ENCODE measurements at places on chromosomes 4 and X. TPM values are rescaled to one million over a fixed set of nuclear protein-coding genes. Genes with fewer than 3 reads are reported as not detected.

Gene SERPINA7
- not detected for total RNA-seq

Gene EGFL6
- not detected for total RNA-seq

Gene PLAC8
- 0.75 TPM for total RNA-seq

Gene SYTL4
- 3.7 TPM for total RNA-seq

Gene PRMT9
- total RNA-seq = 5.3 TPM

Gene TRPC3
- total RNA-seq = 0.13 TPM

Gene LUZP4
- total RNA-seq = not detected

Gene ATP6AP1
- total RNA-seq = 74.8 TPM

Gene ARHGAP6
- total RNA-seq = 2.7 TPM

Gene CENPVL1
- total RNA-seq = not detected

Gene CCNI
- total RNA-seq = 242 TPM

DNA sequence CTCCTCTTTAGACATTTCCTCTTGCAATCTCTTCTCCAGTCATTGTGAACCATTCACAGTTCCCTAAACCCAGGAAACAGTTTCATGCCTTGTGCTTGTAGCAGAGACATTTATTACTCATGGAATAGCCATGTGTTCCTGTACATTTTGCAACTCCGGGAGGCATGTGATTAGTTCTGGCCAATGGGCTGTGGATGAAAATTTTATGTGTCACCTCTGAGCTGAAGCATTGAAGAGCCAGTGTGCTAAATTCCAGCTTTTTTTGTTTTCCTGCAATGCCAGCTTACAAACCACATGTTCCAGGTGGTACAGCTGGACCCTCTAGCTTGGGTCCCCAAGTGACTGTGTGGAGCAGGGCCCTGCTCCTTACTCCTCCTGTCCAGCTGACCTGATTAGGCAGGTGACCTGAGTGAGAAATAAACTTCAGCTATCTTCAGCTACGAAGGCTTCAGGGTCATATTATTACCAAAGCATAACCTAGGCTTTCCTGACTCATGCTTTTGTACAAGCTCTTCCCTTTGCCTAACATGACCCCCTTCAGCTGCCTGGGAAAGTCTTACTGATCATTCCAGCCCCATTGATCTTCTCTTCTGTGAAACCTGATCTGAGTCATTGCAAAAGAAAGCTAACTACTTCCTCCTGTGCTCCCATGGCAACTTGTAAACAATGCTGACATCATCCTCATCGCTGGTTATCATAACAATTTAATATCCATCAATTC, 200.4 kb downstream of the PTTG2 start:
- no peak for DNase-seq

- peak; percentile 61 for DNase-seq
Observed at GRCh38 chrX:120365320-120365719, 3.4 kb downstream of the ATP1B4 start.

- no peak for DNase-seq
Observed at GRCh38 chr4:186617921-186618320, 62.6 kb upstream of the MTNR1A start.

GRCh38 chr4:56870946-56871345, 36.8 kb upstream of the REST start:
- DNase-seq = no peak

- DNase-seq = no peak
Observed at GRCh38 chr4:102608190-102608589, 107.0 kb downstream of the NFKB1 start.

DNA sequence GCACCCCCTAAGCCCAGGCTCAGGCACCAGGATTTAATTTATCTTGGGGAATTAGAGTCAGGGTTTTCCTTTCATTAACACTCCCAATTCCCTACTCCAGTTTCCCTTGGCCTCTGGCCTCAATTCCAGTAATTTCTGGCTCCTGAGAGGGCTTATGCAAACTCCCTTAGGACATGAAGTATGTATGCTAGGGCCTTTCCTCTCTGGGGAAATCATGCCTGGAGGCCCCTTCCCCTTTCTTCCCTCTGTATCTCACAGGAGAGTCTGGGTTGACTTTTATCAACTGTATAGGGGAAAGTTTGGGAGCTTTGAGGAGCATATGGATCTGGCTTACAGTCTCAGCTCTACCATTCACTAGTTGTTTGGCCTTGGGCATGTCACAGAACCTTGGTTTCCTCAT, 169.5 kb downstream of the SHROOM4 start:
- no peak for DNase-seq

DNA sequence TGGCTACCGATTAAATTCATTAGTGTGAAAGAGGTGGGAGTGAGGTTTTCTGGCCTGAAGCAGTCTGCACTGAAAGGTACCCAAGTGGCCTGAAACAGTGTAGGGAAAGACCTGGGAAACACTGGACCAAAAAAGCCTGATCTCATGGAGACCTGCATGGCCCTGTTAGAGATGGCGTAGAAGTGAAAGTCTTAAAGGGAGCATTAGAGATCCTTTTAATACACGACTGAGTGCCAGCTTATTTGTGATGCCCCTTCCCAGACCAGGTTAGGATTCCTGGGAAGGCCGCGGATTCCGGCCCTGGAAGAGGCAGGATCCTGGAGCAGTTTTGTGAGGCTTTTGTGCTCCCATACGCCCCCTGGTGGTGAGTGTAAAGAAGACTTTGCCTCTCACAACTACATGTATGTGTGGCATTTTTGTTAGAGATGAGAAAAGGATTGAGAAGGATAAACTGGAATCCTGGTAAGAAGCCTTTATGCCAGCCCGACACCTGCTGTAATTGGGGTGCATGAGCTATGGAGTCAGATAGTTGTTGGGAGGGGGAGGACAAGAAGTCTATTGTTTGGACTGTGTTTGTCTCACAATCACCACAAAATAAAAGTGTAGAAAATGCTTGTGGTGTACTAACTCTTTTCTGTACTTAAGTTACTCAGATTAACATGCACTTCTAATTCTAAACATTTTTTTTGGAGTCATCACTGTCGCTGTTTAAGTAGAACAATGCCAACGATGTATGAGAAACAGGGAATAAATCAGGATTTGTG, 54.0 kb downstream of the JADE1 start:
- peak; percentile 67 for DNase-seq

GRCh38 chr4:67897686-67898085, 13.9 kb upstream of the TMPRSS11D start:
- no peak for DNase-seq

- DNase-seq = no peak
Observed at GRCh38 chrX:148592595-148592994, 92.2 kb downstream of the AFF2 start.

- DNase-seq = no peak
Observed at GRCh38 chr4:121227341-121227792, 63.2 kb upstream of the TNIP3 start.

- DNase-seq = no peak
Observed at GRCh38 chr4:89949782-89950387, 55.2 kb downstream of the MMRN1 start.

DNA sequence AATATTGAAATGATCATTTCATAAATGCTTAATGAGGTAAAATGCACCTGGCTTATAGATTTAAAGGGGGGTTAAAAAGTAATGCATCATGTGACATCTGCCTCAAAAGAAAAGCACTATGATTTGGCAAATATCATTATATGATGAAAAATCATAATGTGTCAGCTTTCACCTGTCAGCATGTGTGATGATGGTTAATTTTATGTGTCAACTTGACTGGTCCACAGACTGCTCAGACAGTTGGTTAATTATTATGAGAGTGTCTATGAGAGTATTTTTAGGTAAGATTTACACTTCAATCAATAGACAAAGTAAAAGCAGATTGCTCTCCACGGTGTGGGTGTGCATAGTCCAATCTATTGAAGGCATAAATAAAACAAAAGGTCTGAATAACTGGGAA, 1986.7 kb downstream of the PCDH7 start:
- DNase-seq = no peak

DNA sequence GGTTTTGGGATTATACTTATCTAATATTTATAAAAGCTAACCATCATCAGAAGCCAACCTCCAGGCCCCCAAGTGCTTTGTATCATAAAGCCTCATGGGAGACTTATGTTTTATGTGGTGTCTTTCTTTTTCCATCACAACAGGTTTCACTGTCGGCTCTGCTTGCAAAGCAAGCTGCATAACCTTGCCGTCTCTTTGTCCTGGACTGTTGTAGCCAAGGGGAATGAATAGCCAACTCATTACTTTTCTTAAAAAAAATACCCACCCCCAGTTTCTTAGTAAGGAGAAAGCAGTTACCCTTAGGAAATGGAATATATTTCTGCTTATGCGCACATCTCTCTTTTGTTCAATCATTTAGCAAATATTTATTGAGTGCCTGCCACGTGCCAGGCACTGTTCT, 40.7 kb downstream of the FAM184B start:
- no peak for DNase-seq

DNA sequence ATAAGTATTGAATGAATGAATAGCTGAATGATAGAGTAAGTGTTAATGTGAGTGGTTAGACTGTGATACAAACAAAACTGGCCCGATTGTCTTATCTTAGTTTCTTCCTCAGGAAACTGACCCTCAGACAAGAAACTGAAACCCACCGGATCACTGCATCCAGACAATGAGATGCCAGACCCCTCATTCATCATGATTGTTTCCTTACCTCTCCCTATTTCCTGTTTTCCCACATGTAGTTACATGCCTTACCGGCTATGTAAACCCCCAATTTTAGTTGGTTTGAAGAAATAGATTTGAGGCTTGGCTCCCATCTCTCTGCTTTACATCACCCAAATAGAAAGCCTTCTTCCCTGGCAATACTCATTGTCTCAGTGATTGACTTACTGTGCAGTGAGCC, 218.9 kb upstream of the PPP1R2C start:
- no peak for DNase-seq

- DNase-seq = no peak
Observed at GRCh38 chr4:173242466-173243250, 74.0 kb downstream of the GALNT7 start.

DNA sequence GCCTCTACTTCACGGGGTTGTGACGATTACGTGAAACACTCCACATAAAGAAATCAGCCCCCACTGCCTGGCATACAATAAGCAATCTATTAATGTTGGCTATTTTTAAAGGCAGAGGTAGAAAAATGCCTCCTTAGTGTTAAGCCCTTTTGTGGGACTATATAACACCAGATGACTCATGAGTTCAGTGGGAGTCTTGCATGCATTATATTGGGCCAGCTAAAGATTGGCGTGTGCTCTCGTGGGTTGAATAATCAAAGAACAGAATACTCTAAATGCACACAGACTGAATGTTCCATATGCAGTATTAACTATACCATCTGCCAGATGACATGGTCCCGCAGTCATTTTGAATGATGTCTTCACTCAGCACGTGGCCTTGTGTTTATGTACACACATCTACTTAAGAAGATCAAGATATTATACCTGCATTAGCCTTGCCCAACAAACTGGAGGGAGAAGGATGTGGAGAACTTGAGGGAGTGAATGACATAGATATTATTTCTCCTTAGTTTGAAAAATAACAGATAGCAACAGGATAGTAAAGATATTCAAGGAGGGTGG, 85.0 kb upstream of the MYOZ2 start:
- no peak for DNase-seq

DNA sequence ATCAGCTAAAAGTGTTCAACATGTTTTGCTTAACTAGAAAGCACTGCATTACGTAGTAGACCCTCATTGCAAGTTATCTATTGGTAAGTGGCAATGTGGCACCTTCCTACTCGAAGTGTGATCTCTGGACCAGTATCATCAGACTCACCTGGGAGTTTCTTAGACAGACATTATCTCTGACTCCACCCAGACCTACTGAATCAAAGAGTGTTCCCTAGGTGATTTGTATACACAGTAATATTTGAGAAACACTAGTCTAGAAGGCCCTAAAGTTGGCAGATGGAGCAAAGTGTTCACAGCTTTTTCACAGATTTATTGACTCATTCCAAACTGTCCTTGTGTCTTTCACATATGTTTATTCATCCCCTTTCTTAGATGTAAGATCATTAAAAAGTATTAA, 35.7 kb downstream of the SHROOM4 start:
- no peak for DNase-seq

GRCh38 chr4:66404141-66404540, 733.9 kb upstream of the EPHA5 start:
- DNase-seq = no peak

DNA sequence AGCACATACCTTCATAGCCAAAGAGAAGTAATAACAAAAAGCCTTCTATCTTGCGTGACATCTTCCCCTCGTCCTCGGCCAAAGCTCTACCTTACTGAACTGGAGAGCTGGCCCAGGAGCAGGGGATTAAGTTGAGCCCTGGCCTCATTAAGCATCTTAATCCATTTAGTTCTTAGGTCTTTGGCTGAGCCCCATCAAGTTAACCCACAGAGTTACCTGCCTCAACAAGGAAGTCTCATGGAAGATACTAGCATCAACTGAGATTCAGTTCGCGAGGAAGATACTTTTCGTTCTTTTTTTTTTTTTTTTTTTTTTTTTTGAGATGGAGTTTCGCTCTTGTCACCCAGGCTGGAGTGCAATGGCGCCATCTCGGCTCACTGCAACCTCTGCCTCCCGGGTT, at the start of gene RS1:
RS1 (minus strand) TSS at position 101 of the 400 bp plus-strand sequence; CDS start at position 61, 40 bp downstream.
- DNase-seq = no peak
